ENCODE measurements at places on chromosomes 4 and X. TPM values are rescaled to one million over a fixed set of nuclear protein-coding genes. Genes with fewer than 3 reads are reported as not detected.

DNA sequence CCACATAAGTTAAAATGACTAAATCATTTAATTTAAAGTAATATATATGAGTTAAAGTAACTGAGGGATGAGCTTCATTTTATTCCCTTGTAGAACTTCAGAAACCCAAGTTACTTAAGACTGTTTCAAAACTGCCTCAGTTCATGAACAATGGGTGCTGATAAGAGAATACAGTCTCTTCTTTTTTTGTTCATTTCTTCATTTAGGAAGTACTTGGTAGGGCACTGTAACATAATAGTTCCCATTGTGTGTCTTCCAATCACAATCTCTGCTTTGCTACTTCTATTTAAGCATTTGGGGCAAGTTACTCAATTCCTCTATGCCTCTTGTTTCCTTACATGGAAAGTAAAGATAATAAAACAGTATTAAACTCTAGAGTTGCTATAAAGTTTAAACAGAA, 50.4 kb downstream of the HHIP start:
- DNase-seq, result no peak

The CFAP299 gene
- total RNA-seq, result not detected

GRCh38 chr4:15153662-15154061, 151.4 kb downstream of the CPEB2 start:
- no peak for DNase-seq

The GABRE gene
- total RNA-seq, result not detected

- no peak for DNase-seq
Observed at GRCh38 chrX:38754818-38755718, 46.2 kb upstream of the MID1IP1 start.

GRCh38 chrX:46715997-46716396, 42.9 kb downstream of the SLC9A7 start:
- no peak for DNase-seq

GRCh38 chr4:26206339-26206738, 114.5 kb upstream of the RBPJ start:
- no peak for DNase-seq

GRCh38 chr4:27128443-27128842, 267.8 kb downstream of the STIM2 start:
- DNase-seq, result no peak

DNA sequence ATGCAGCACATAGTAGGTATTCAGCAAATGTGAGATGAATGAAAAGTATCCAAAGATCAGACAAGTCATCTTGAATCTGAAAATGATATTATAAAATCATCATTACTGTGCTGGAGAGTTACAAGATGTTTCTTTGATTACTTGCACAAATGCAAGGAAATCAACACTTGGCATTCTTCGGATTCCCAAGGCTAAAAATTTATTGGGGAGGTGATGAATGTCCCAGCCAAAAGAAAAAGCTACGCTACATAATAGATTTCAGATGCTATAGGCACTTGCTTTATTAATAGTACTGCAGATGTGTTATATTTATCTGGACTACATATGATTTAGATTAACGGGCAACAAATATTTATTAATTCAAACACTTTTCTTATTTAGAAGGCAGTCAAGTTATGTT, 286.7 kb upstream of the TENM3 start:
- no peak for DNase-seq

The NAA11 gene
- total RNA-seq, result not detected

- no peak for DNase-seq
Observed at GRCh38 chr4:915041-915474, 17.1 kb downstream of the GAK start.

DNA sequence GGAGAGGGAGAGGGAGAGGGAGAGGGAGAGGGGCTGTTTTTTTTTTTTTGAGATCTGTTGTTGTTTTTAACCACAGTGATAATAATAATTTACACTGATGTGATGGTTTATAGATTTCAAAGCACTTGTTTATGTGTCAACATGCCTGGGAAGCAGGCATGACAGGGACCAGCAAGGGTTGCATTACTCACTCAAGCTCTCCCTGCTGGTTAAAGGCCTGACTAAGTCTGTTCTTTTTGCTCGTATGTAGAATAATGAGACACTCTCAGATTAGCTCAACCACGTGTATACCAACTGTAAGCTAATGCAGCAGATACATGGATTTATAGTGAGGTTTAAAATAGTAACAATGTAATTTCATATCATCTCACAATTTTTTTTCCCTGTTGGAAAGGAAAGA, 134.6 kb upstream of the BOD1L1 start:
- DNase-seq, result no peak

DNA sequence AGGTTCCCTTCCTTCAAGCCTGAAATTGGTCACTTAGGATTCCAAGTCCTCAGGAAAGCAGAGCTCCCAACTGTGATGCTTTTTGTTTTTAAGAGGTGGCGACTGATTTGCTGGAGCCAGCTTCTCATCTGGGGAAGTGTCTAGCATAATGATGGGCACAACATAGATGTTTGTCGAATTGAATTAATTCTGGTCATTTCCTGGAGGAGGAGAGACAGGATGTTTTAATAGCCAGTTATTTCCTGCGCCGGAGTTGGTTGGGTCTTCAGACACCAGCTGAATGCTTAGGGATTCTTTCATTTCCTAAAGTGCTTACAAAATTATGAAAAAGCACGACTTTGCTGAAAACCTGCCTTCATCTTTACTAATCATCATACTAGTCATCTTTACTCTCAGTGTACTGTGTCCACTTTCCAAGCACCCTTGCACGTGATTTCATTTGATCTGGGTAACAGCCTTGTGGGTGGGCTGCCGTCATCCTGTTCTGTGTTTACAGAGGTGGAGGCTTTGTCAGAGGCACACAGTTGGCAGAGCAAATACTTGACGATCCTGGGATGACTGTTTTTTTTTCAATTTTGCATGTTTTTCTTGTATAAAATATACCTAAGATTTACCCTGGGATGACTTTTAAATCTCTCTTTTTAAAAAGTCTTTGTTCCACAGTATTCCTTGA, 49.5 kb downstream of the RGS12 start:
- no peak for DNase-seq

GRCh38 chr4:2253160-2254084, 8.5 kb downstream of the MXD4 start:
- DNase-seq, result no peak

The RAPGEF2 gene
- total RNA-seq, result 34.8 TPM

The FDCSP gene
- total RNA-seq, result not detected

- no peak for DNase-seq
Observed at GRCh38 chr4:2383760-2384159, 34.7 kb downstream of the ZFYVE28 start.

The RGS12 gene
- 15.6 TPM for total RNA-seq

- DNase-seq, result no peak
Observed at GRCh38 chr4:87382116-87382515, 8.9 kb downstream of the HSD17B11 start.

- no peak for DNase-seq
Observed at GRCh38 chr4:102501447-102501696, 213 bp downstream of the NFKB1 start.

The PAGE4 gene
- total RNA-seq, result not detected

The TEX13C gene
- not detected for total RNA-seq

GRCh38 chr4:3880615-3881120, 114.5 kb downstream of the ADRA2C start:
- no peak for DNase-seq
